Gastrocnemius medialis (tissue), 4 donors: ENCODE measurements at places on chromosomes 3 and 15.

DNA sequence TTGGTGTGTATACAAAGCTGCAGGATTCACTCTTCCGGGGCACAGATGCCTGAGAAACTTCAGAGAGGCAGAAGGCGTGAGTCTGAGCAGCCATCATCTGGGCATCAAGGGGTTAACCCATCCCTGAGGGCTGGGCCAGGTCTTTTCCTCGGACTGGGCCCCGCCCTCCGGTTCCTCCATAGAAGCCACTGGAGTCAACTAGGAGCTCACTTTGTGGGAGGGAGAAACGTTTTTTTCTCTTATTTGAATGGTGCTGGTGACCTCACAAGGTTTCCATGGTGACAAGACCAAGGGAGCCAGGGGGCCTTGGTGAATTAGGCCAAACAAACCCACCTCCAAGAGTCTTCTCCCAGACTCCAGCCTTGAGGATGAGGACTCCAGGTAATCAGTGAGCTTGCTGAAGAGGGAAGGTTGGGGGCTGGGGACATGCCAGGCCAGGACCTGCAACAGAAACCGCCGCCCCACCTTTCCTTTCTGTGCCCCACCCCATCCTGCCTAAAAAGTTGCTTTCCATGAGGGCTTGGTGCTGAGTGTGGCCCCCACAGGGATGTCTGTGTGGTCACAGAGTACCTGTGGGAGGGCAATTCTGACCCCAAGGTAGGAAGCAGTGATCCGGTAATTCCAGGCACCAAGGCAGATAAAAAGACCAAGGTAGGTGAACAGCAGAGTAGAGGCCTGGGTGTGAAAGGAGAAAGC lies 14.8 kb upstream of the INSYN1 start:
- DNase-seq = no peak

- DNase-seq = no peak
Observed at GRCh38 chr3:53498806-53499641, 4.6 kb downstream of the CACNA1D start.

DNA sequence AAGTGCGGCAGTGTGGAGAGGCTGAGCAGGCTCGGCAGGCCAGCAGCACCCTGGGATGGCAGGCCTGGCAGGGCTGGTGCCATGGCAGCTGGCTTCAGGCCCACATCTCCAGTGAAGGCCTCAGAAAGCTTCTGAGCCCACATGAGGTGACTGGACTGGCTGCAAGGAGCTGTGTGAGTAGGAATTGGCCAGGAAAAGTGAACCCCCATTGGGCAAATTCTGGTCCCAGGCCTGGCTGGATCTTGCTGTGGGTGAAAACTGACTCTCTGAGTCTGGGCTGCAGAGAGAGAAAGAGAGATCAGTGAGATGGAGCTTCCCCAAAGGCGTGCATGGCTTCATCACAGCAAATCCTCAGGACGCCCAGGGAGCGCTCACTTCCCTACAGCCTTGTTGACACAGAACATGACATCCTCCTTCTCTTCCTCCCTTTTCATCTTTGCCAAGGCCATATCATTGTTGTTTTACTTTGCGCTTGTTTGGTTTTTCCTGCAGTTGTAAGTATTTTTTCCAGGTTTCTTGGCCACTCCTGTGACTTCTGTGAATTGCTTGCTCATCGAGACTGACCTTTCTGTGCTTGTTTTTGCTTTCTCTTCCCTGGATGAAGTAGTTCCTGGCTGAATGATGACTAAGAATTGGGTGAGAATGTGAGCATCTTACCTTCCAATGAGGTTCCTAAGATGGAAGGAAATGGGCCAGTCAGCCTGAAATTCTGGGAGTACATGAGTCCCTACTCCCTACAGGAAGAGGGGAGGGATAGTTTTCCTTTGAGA lies 299.1 kb downstream of the TLE3 start:
- no peak for DNase-seq

DNA sequence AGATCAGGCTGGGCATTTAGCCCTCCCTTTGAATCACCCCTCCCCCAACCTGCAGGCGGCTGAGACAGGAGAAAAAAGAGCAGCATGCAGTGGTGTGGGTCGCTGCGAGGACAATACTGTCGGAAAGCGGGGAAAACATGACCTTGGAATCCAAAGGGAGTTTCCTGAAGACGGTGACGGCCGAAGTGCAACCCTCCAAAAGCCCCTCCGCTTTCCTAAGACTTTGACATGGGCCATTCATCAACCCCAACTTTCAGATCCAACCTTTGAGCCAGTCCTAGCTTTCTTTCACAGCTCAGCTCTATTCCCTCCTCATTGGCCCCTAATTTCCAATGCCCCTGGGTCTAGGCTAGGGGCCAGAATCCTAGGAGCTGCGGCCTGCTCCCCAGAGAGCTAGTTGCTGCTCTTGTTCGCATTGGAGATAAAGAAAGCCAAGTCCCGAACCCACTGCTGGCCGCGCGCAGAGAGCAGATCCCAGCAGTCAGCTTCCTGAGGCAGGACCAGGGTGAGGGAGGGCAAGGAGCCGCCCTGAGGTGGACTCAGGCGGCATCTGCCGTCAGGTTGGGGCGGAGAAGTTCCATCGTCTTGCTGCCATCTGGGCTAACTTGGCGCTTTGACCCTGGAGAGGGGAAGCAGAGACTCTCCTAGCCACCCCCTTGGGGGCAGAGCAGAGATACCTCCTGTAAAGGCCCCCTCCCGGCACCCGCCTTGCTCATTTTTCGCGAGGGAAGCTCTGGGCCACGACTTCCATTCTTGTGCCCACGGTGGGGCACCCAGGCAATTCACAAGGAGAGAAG lies 914 bp downstream of the ZIC4 start:
- no peak for DNase-seq

GRCh38 chr3:153783106-153783505 lies 338.1 kb upstream of the ARHGEF26 start:
- DNase-seq = no peak

GRCh38 chr15:84980196-84981053 lies 1.2 kb upstream of the PDE8A start:
- peak; percentile 73 for DNase-seq

DNA sequence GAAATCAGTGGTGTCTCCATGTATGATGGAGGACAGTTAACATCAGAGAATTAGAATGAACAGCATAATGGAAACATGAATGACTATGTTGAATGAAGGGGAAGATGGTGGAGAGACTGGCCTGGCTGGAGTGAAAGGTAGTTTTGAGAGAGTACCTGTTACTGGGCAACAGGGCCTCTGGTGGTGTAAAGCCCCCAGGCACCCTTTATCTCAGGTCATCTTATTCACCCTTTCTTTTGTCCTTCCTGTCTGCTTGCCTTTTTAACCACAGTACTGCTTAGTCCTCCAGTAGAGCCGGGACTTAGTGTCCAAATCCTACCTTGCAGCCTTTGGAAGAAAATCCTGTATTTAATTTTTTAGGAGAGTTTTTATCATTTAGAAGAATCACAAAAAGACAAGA lies 6.2 kb downstream of the IREB2 start:
- no peak for DNase-seq

- DNase-seq = no peak
Observed at GRCh38 chr3:104520228-104520655, 846.5 kb upstream of the ALCAM start.

DNA sequence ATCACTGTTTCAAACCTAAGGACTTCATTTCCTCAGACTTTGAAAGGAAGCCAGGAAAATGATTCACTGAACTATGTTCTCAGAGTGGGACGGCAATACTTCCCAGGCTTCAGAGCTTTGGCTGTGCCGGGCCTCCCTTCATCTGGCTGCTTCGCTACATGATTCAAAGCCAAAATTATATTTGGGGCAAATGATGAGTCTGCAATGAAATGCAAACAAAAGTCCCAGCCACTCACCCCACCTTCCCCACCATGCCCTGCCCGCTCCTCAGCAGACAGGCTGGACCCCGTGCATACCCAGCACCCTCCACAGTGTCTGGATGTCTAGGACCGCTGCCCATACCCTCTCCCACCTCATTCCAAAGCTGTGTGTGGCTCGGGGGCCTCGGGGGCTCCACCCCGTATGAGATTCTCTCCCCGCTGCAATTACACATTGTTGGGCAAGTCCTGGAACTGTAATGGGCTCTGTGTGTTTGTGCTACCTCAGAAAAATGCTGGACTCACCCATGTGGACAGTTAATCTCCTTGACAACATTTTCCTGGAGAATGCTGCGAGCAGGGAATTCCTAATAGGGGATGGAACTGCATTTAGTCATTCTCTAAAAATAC lies 32.2 kb downstream of the ATP10A start:
- DNase-seq = peak; percentile 47

DNA sequence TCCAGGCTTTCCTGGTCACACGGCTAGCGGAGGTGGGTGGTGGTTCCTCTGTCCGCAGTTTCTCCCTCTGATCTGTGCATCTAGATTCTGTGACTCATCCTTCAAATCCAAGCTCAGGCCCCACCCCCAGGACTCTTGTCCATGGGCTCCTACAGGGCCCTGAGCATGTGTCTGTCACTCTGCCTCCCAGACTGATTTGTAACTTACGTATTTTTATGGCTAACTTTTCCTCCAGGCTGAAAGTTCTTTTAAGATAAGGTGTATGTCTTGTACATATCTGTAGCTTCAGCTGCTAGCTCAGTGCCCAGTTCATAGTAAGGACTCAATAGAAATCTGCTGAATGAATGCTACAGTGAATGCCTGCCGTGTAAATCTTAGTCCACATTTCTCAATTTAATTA lies 8.0 kb downstream of the ESYT3 start:
- DNase-seq = no peak

DNA sequence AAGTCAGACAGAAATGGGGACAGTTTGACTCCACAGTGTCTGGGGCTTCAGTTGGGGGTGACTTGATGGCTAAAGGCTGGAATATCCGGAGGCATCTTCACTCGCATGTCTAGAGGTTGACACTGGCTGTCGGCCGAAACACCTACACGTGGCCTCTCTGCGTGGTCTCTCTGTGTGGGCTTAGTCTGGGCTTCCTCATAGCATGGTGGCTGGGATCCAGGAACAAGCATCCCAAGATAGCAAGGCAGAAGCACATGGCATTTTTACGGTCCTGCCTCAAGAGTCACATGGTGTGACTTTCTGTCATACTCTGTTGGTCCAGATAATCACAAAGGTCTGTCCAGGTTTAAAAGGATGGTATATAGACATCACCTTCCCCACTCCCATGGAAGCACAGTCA lies 34.5 kb downstream of the MAGI1 start:
- DNase-seq = no peak

DNA sequence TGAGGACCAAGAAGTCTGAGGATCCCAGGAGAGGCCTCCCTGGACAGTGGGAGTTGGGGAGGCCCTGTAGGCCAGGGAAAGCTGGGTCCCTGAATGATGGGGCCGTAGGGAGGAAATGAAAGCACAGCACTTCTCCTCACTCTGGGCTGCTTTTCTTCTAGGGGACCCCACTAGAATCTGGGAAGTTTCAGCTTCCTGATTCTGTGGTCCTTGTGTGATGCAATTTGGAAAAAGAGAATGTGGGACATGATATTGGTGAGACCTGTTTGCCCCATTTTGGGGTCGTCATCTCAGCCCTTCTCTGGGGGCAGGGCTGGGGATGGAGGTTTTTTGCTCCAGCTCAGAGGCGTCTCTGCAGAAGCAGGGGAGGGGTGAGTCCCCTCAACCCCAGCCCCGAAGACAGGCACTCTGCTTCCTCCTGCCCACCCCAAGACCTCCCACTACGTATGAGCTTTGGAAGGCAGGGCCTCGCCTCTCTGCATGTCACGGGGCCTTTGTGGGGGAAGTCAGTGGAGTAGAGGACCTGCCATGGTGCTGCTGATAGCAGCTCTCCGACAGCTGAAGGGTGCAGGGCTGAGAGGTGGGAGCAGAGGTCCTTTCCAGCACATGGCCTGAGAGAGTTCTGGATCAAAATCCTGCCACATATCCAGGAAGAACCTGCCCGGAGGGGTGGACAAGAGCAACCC lies 1.5 kb upstream of the SNX22 start:
- no peak for DNase-seq

GRCh38 chr3:138412821-138413551 lies 21.4 kb upstream of the ESYT3 start:
- no peak for DNase-seq

DNA sequence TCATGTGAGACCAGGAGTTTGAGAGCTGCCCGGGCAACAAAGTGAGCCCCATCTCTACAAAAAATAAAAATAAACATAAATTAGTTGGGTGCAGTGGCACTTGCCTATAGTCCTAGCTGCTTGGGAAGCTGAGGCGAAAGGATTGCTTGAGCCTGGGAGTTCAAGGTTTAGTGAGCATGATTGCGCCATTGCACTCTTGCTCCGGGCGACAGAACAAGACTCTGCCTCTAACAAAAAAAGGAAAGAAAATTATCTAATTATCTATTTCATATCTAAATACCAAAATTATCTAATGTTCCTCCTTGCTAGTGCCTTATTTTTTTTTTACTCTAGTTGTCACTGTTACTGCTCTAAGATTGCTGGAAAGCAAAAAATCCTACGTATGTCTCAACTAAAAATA lies 16.7 kb upstream of the PAK6 start:
- DNase-seq = no peak

- DNase-seq = no peak
Observed at GRCh38 chr15:66102563-66103292, 150.8 kb downstream of the MEGF11 start.

DNA sequence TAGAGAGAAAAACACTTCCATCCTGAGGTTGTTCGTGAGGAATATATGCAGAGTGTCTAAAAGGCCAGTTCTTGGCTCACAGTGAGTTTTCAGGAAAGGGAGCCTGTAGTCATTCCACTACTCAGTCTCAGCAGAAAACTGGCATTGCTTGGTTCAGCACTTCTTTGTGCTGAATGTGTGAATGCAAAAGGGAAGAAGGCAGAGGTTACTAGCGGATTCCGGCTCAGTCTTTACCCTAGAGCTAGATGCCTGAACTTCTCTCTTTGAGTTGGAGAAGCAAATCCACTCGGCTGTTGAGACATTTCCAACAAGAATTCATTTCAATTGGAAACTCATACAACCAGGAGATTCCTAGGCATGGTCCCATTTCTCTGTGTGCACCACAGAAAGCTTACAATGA lies 23.1 kb upstream of the FRMD4B start:
- peak; percentile 23 for DNase-seq

DNA sequence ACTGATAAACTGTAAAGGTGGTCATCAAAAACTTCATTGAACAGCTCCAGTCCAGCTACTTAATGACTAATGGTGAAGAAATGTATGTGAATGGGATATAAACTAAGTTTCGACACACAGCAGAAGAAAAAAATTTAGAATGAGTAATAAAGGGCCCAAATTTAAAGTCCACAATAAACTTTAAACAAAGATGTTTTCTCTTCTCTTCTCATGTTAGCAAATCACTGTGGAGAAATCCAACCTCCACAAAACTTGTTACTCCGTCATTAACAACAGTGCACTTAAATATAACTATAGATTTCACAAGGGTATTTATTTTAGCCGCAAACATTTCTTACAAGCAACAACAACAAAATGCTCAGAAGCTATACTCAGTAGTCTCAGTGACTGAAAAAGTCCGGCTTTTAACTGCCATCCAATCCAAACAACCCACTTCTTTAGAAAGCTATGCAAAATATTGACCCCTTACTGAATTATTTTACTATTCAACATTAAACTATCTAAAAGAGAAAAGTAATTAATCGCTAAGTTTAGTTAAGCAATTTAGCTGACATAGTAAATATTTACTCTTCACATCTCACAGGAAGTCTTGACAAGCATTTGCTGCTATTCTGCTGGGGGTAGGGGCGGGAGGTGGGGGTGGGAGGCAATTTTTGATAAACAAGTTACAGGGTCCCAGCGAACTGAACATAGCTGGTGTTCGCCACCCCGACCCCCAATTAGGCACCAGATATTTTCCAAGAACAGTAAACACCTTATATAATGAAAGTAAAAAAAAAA lies 2.4 kb downstream of the IGF2BP2 start:
- no peak for DNase-seq
